Foreskin keratinocyte (primary cell): ENCODE measurements at places on chromosomes 7 and 10.
A peak's percentile ranks its signal among the peaks of the same experiment; 100 is the strongest.

DNA sequence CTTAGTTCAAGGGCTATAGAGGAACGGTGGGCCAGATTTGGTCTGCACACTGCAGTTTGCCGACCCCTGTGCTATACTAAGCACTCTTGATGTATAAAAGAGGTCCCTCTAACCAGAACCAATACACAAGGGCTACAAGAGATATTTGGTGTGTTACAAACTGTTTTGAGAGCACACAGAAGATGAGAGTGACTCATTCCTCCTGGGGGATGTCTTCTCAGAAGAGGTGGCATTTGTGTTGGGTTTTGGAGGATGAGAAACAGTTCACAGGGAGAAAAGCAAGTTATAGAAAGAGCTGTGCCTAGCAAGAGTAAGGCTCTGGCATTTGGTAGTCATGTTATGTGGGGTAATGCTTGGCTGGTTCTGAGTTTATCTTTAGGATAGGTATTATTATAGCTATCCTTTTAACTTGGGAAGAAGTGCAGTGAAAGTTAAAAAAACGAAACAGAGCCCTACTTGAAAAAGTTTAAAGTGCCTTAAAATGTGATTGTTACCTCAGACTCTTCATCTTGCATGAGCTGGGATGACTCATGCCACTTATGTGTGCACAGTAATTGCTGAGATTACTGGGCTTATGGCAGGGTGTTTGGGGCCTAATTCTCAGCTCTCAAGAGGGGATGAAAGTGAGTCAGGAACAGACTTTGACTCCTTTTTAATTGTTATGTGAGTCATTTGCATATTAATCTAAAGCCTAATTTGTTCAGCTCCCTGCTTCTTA is 160.4 kb downstream of the KIF20B start:
- peak; percentile 36 for DNase-seq

GRCh38 chr10:99395750-99396445 is 34.5 kb downstream of the GOT1 start:
- DNase-seq: peak; percentile 81

DNA sequence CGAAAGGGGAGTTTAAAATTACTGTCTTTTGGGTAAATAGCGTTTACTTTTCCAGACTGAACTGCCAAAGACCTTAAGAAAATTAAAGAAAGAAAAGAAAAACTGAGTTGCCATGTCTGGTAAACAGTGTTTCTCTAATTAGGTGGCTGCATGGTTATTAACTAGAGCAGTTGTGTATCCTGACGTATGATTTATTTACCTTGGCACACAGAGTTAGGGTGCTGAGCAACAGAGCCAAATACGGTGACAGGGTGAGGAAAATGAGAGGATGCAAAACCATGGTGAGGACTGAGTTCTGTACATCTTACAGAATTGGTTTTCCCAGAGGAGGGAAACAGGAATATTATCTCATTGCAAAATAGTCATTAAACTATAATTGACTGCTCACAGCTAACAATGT is 546.4 kb upstream of the FZD8 start:
- no peak for DNase-seq

DNA sequence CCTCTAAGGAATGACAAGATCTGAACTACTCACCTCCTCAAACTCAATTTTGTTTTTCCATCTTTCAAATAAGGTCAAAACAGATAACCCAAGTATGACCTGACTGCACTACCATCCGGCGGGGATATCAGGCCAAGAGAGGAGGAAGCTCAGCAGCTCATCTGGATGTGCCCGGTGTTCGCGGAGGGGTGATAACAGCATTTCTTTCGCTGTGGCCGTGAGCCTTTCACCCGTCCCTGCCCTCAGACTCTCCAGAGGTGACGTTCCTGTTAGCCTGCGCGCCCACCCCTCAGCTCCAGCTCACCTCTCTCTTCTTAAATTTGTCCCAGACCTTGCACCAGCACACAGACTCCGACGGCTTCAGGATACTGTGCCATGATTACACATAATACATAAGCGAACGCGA is 526 bp downstream of the ZNF248 start:
- DNase-seq: no peak
